ENCODE measurements at places on chromosomes 1 and 21. TPM values are rescaled to one million over a fixed set of nuclear protein-coding genes. Genes with fewer than 3 reads are reported as not detected.
A peak's percentile ranks its signal among the peaks of the same experiment; 100 is the strongest.

Gene TDRD5
- total RNA-seq, result not detected

Gene SYT6
- total RNA-seq, result not detected

Gene KTI12
- 7.8 TPM for total RNA-seq

Gene FALEC
- 1.0 TPM for total RNA-seq

Gene BTBD19
- 5.0 TPM for total RNA-seq

- peak; percentile 18 for DNase-seq
Measured at GRCh38 chr1:24714859-24715520, 30.3 kb upstream of the CLIC4 start.

DNA sequence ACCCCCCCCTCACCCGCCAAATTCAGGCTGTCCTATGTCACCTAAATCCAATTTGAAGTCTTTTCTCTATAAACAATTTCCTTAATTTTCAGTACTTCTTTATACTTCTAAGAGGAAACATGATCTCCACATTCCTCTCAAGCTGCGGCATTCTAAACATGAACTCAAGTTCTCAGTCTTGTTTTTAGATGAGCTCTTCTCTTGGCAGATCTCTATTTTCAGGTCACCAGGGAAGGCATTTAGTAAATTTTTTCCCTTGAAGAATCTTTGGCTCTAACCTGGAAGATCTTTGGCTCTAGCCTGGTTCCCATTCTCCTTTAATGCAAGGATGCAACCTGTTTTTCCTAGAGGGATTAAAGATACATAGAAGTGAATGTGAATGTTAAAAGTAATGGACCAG, 193.4 kb downstream of the ATG4C start:
- DNase-seq, result no peak

DNA sequence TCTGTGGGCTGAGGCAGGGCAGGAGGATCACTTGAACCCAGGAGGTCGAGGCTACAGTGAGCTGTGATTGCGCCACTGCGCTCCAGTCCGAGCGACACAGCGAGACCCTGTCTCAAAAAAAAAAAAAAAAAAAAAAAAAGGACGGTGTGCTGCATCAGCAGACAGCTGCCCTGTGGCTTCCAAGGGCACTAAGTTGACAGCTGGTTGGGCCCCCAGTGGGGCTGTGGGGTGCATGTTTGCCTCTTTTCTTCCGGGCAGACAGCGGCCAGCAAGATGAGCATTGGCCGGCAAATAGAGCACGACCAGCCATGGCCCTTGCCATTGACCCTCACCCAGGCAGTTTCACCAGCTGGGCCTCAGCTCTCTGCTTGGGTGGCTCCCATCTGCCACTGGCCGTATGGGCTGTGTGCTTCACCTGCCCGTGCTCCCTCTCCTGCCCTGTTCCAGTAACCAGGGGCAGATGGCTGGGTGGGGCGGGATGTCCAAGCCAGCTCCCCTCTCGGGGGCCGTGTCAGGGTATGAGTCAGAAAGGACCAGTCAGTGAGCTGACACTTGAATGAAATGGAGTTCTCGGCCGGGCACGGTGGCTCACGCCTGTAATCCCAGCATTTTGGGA, 12.3 kb upstream of the SLC25A34 start:
- no peak for DNase-seq

GRCh38 chr1:2130871-2131289, 63.7 kb downstream of the FAAP20 start:
- DNase-seq, result no peak

DNA sequence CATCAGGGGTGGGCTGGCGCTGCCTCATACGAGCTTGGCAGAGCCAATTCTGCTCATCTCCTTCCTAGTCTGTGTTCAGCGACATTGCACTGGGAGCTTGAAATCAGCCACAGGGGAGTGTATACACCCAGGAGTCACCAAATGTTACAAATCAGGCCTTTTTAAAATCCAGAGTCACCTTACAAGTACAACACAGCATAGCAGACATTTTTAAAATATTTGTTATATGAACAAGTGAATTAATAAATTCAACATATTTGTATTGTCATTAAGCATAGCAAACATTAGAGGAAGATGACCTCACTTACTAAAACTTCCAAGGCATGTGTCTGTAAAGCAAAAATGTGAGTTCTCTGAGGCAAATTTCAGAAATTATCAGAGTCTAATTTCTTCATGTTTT, 210.0 kb downstream of the HLX start:
- DNase-seq, result no peak

GRCh38 chr1:57345916-57346315, 77.9 kb downstream of the DAB1 start:
- no peak for DNase-seq

- DNase-seq, result no peak
Measured at GRCh38 chr1:7785108-7785507, 1.0 kb downstream of the PER3 start.

DNA sequence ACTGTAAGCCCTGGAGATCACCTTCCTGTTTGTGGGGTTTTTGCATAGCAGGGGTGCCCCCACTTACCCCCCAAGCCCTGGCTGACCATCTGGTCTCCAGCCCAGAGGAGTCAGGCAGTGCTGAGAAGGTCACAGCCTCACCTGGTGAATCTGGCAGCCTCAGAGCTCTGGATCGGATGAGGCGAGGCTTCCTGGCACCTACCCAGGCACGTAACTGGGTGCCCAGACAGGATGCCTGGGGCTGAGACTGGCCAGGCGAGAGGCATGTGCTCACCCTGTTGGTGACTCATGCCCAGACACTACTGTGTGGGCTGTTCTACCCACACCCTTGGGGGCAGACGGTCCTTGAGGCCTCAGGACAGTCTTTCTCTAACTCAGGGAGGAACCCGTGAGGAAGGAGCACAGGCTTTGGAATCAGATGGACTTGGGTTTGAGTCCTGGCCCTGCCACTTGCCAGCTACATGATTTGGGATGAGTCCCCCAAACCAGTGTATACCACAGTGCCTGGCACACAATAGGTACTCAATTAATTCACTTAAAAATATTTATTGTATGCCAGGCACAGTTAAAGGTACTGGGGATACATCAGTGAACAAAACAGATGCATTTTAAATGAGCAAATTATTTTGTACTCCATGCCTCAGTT, 15.1 kb upstream of the PADI3 start:
- DNase-seq, result peak; percentile 95

DNA sequence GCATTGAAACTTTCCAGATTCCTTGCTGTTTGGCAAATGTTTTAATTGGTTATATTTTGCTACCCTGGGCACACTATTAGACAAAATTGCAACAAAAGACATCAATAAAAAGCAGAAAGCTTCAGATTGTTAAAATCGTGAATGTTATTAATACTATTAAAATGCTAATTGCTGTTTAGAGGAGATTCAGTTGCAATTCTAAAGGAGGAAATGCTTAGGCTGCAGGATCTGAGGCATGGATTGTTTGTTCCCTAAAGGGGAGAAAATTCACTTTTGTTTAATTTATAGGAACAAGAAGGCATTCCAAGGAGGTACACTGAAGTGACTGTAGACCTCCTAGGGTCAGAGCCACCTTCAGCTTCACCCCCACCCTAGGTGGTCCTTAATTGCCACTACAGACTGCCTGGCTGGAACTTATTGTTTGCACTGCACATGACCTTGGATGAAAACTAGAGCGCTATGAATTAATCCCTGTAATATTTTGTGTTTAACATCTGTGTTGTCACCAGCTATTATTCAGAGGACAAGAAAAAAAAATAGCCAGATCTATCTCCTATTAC, 1266.9 kb upstream of the ADGRL2 start:
- no peak for DNase-seq

GRCh38 chr1:53133261-53134041, 9.0 kb downstream of the SLC1A7 start:
- no peak for DNase-seq

DNA sequence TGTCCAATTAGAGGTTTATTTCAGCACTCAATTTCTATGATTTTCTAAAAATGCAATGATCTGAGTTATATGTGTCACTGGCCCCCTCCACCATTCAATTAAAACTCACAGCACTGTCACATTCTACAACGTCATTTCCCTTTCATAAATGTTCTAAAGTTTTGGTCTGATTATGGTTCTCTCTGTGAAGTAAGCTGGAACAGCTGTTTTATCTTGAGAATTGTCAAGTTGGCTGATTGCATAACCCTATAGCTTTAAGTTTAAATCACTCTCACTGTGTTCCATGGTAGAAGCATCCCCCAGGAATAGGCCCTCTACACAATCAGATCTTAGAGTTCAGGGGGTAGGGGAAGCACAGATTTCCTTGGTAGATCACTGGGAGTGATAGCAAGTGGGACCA, 41.4 kb upstream of the DNASE2B start:
- DNase-seq, result peak; percentile 64

DNA sequence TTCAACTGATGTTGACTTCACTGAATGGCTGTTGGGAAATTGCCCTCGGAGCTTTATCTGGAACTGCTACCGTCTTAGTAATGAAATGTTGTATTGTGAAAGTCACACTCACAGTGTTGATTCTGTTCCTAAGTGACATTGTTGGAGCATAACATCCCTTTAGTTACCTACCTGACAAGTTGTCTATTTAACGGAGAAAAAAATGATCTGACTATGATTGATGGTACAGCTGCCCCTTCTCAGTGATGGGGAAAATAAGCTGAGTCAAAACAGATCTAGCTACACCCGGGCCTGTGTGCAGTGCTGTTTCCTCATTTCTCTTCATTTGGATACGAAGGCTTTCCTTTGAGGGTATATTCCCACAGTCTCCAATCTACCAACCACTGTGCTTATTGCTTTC, 472.3 kb upstream of the BRINP3 start:
- DNase-seq, result peak; percentile 18

Data from fibroblast of lung (primary cell).